Nephron progenitor cell (in vitro differentiated cells): ENCODE measurements at places on chromosomes 11 and 22.

- DNase-seq, result no peak
Observed at GRCh38 chr11:61914471-61915171, 2.7 kb downstream of the RAB3IL1 start.

DNA sequence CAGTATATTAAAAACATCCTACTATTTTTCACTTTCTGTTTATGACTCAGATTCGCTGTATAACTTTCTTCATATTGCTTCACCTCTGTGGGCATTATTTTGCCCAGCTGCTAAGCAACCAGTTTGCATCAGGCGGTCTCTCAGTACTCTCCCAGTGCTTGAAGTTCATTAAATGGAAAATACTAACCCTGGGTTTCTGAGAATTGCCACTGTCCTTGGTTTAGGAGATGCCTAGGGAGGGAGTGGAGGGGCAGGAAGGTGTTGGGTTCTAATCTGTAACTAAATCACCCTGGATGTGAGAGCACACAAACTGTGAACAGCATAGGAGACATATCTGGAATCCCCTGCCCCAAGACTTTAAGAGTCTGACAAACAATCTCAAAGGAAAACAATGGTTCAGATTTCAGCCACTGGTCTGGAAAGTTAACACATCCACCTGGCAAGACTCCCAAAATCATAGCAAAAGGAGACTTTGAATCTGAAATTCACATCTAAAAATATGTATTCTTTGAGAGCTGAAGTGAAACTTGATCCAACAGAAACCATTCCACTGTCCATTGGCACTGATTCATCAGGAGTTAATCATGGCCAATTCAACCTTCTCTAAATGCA lies 540.0 kb downstream of the SOX6 start:
- no peak for DNase-seq

DNA sequence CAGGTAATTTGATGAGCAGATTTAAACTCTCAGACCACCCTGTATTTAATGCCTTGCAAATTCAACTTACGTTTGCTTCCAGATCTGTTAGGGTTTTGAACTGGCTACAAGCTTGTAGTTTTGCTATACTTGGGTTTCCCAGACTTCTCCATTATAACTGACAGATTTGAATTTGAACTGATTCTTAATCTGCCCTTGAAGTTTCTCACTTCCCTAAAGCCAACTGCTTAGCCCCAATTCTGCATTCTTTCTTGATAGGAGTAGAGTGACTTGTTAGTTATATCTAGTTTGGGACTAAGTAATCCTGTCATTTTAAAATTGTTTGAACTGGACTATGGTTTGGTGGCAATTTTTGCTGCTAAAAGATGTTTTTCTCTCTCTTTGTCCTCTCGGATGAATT lies 9.7 kb downstream of the LAYN start:
- DNase-seq, result no peak

DNA sequence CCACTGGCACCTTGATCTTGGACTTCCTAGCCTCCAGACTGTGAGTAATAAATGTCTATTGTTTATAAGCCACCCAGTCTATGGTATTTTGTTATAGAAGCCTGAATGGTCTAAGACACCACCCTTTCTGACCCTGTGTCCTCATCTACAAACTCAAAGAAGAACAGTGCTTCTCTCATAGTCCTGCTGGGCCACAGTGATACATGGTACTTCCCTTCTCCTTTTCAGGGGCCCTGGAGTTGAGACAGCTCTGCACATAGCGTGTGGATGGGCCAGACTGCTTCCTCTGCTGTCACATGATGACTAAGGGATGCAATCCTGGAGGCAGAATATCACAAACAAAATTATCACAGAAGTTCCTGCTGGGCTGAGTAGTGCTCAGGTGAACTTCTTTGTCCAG lies 5.0 kb downstream of the KCNJ11 start:
- no peak for DNase-seq

- no peak for DNase-seq
Observed at GRCh38 chr11:101913656-101914055, 1.2 kb upstream of the CEP126 start.

GRCh38 chr11:14905104-14906033 lies 13.3 kb upstream of the CYP2R1 start:
- DNase-seq, result no peak

DNA sequence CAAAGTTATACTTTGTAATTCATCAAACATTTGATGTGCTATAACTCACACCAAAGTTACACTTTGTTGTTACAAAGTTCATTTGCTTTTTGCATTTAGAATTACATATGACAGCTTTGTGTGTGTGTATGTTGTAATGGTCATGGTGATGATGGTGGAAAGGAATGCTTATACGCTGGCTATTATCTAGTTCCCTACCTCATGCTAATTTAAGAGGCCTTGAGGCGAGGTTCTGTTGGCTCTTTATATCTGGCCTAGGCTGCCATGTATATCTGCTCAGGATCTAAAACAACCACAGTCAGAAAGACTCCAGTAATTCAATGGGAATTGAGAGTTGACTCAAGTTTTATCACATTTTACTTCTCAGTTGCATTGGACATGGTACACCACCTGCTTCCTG lies 123.4 kb downstream of the SLC17A6 start:
- no peak for DNase-seq

GRCh38 chr11:92111287-92111686 lies 113.3 kb upstream of the FAT3 start:
- no peak for DNase-seq

GRCh38 chr11:102914238-102915043 lies 39.7 kb upstream of the MMP12 start:
- DNase-seq, result no peak

- no peak for DNase-seq
Observed at GRCh38 chr11:108144615-108145014, 23.2 kb downstream of the ACAT1 start.

DNA sequence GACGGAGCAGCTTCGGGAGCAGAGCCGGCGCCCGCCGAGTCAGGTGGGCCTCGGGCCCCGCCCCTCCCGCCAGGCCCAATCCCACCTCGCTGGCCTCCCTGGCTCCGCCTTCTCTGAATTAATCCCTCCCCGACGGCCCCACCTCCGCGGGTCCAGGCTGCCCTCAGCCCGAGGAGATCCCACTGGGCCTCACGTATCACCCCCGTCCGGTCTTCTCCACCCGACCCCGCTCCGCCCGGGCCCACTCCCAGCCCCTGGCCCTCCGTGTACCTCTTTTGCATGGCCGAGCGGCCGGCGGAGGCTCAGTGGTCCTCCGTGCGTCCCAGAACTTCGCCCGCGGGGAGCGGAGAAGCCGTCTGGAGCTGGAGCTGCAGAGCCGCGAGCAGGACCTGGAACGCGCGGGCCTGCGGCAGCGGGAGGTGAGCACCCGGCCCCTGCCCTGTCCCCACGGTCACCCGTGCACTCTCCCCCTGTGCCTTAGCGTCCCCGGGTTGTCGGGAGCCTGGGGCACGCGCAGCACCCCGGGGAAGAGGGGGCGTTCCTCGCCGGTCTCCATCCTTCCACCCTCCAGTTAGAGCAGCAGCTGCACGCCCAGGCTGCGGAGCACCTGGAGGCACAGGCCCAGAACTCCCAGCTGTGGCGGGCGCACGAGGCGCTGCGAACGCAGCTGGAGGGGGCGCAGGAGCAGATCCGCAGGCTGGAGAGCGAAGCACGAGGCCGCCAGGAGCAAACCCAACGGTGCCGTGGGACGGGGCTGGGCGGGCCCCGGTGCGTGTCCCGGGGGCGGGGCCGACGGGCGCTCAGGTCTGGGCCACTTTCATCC lies 2.2 kb upstream of the CD151 start:
- peak; percentile 90 for DNase-seq

DNA sequence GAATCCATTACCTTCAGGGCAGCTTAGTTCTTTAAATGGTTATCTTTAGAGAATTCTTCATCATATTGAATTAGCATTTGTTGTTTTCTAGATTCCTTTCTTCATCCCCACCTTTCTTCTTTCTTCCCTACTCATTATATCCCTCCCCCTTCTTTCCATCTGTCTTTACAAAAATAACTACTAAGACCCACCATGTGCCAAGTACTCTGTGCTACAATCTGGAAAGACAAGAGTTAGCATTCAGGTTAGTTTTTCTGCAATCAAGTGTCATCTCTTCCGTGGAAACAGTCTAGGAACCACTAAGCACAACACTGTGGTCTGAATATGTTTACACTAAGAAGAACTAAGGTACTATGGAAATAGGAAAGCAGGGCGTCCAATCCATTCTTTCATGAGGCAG lies 897.4 kb upstream of the TENM4 start:
- no peak for DNase-seq

DNA sequence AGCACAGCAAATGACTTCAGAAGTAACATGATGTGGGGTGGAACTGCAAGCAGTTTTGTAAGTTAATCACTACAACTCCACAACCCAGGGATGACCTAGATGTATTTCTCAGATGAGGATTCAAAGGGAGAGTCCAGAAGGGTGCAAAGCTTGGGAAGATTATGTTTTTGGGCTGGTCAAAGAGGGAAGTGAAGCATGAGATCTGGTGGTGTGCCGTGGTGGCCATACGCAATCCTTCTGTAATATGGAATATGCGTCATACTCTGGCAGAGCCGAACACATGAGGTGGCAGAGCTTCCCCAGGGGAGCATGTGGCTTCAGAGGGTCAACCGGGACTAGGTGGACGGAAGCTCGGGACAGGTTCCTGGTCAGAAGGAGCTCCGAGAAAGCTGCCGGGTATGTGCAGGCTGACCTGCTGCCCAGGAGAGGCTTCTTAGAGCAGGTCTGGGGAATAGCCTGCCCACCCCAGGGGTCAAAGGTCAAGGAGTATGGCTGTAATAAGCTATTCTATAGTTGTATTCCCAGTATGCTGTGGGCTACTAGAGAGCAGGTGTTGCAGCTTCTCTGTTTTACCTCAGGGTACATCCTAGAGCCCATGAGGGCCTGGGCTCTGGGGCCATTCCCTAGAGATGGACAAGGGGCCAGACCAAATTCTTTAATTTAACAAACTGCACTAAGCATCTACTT lies 70.1 kb upstream of the PHOX2A start:
- DNase-seq, result no peak

DNA sequence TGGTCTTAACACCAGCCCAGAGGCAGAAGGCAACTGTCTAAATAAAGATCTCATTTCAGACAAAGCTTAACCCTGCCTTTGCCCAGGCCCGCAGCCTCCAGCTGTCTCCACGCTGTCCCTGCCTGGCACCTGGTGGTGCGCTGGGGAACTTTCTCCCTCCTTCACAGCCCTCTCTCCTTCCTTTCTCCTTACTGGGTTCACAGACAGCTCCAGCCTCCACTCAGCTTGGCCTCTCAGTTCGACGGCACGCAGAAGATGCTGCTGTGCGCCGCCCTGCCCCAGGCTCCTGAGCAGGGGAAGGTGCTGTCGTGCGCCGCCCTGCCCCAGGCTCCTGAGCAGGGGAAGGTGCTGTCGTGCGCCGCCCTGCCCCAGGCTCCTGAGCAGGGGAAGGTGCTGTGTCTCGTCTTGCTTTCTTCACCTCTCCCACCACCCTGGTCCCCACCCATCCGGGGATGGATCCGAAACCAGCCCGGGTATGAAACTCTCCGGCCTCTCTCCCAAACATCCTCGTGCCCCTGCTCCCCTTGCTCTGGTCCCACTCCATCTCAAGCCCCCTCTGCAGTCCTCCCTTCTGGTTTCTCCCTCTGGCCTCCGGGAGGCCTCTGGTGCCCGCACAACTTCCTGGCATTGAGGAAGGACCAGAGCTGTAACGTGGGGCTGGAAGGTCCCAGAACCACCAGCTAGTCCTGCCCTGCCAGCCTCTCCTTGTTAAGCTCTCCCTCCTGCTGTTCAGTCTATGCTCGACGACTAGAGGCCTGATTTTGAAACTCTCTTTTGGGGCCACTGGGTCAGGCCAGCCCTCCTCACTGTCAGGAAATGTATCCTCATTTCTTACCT lies 22.9 kb upstream of the JAM3 start:
- DNase-seq, result peak; percentile 49

- DNase-seq, result no peak
Observed at GRCh38 chr22:26845021-26845743, 187.8 kb downstream of the MIAT start.

- no peak for DNase-seq
Observed at GRCh38 chr11:105073456-105074165, 28.5 kb upstream of the CARD16 start.

GRCh38 chr22:19723232-19723982 lies at the start of gene GP1BB:
Gene GP1BB (plus strand): TSS chr22:19723539. CDS start chr22:19723570, 31 bp downstream.
- peak; percentile 62 for DNase-seq

DNA sequence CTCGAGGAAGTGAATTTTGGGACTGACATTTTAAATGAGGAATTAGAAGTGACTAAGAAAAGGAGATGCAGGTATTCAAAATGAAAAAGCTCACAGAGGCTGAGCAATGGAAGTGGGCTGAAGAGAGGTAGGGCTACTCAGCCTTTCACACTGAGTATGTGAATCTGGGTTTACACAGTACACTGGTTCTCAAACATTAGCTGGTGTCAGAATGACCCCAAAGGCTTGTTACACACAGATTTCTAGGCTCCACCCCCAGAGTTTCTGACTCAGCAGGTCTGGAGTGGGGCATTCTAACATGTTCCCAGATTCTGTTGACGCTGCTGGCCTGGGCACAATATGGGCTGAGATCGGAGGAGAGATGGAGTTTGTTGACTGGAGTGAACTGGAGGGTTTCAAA lies 32.8 kb downstream of the CADM1 start:
- DNase-seq, result no peak

DNA sequence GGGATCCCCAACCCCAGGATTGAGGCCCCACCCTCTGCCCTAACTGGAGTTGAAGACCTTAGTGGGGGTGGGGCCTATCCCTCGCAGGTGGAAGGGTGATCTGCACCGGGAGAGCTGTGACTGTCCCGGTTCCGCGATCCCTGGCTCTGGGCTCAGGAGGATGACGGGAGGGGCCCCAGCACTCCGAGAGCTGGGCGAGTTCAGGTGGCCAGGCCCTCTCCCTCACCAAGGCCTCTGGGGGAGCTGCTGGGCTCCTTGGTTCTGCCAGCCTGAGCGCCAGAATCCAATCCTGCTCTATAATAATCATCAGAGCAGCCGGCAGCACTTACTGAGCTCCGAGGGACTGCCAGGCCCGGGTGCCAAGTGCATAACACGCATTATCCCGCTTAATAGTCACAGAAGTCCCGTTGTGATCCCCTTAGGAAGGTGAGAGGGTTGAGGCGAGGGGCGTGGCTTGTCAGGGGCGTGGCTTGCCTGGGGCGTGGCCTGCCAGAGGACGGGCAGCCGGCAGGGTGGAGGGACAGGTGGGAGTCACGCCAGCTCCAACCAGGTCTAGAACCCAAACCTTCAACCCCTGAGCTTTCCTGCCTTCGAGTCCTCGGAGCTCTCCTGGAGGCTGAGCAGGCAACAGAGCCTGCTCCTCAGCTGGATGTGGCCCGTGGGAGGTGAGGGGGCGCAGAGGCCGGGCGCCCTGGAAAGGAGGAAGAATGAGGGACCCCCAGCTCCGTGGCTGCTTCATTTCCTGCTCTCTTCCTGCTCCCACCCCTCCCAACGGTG lies 7.3 kb upstream of the SYT7 start:
- DNase-seq, result peak; percentile 79

DNA sequence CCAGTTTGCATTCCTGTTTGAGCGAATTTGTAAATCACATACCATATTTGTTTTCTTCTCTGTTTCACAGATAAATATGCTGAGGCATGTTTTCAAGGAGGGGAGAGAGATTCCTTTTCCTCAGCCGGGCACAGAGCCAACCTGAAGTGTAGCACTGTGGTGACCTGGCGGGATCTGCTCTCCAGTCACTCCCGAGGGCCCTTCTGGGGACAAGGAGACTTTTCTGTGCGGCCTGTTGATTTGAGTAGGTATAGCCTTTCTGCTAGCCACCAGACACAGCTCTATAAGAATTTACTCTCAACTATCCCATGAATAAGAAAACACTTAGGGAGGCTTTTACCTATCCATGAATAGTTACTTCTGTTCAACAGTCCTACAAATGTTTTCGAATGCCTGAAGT lies 63.5 kb upstream of the FDX1 start:
- DNase-seq, result no peak

GRCh38 chr22:18119409-18120110 lies 9.0 kb downstream of the TUBA8 start:
- DNase-seq, result no peak
